ENCODE measurements at places on chromosomes 4 and X.
A peak's percentile ranks its signal among the peaks of the same experiment; 100 is the strongest.

GRCh38 chrX:72572248-72573157, at the start of gene HDAC8:
TSS of gene HDAC8 (minus strand) at chrX:72572843. CDS start at chrX:72572761, 82 bp downstream.
- DNase-seq: no peak

- DNase-seq: no peak
These were observed 952.2 kb upstream of the FTHL17 start for GRCh38 chrX:32024072-32024471.

DNA sequence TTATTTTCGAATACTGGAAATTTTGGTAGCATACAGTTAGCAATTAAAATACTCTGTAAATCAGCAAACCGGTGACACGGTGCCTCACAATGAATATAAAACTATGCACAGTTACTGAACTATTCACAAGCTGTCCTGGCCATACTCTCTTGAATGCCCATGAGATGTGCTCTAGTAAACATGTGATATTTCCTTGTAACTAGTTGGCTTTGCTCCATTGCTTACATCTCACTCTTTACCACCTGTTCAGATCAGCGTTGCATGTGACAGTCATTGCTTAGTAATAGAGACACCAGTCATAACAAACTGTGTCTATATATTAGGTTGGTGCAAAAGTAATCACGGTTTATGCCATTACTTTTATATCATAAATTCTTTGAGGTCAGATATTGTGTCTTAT, 897.9 kb upstream of the FTHL17 start:
- no peak for DNase-seq

GRCh38 chr4:180041576-180041975, 2201.6 kb upstream of the TENM3 start:
- no peak for DNase-seq

DNA sequence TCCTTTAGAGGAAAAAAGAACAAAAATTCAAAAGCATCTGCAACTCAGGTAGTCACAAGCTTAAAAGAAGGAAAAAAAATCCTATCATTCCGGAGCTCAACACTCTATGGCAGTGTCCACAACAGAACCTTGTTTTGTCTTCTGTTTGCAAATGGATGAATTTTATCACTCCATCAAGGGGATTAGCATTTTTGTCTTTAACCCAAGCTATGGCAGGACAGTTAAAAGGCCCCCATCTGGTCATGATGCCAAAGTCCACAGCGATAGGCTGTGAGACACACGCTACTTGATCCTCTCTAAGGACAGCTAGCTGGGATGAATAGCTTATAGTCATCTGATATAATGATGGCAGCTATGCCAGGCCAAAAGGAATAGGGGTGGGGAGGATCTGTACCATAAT, 16.6 kb downstream of the AMER1 start:
- no peak for DNase-seq

DNA sequence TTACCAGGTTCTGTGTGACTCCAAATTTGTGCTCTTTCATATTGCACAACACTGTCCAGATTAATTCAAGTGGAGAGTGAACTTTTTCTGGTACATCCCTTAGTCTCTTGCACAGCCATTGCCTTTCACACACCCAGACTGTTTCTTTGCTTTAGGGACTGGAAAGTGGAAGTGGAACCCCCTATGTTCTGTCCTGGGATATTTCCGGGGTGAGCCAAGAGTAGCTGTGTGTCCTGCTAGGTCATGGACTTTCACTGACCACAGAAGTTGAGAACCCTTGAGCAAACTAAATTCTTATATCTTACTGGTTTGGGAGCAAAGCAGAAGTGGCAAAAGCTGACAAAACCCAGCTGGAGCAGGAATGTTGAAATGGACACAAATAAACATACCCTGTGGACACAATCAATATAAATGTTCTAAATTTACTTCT, 10.3 kb upstream of the VSIG4 start:
- no peak for DNase-seq

DNA sequence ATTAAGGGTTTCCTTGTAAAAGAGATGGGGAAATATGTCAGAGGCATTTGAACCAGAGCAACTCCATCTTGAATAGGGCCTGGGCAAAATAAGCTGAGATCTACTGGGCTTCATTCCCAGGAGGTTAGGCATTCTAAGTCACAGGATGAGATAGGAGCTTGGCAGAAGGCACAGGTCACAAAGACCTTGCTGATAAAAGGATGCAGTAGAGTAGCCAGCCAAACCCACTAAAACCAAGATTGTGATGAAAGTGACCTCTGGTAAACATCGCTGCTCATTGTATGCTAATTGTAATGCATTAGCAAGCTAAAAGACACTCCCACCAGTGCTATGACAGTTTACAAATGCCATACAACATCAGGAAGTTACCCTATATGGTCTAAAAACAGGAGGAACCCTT, 1390.3 kb downstream of the RAPGEF2 start:
- no peak for DNase-seq

DNA sequence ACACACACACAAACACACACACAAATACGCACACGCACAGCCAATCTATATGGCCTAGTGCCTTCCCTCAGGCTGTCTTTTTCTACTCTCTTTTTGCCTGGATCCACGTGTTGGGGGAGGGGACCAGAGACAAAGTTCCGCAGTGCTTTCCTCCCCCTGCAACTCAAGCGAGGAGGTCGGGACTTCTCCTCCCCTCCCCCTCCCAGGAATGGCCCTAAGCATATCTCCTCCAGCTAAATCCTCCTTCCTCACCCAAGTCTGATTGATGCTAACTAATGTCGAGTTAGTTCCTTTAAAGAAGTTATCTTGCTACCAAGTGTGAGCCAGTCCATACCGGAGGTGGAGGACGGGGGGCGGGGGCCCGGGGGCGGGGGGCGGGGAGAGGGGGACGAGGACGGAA, 141.2 kb upstream of the ZIC3 start:
- no peak for DNase-seq

GRCh38 chr4:88283661-88284438, 511 bp downstream of the PPM1K start:
- peak; percentile 43 for DNase-seq

DNA sequence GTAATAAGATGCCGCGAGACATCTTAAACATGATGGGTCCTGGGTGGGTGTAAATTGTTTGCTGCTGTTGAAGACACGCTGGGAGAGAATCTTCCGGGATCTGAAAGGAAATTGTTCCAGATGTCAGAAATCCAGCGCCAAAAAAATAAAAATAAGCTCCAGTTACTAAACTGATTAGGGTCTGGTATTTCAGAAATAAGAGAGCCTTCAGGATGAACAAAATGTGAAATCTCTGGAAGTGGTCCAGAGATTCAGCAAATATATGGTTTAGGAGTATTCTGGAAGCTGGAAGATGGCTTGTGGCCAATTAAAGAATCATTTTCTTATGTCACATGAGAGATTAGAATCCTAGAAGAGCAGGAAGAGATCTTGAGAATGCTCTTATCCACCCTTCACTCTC, 75.8 kb upstream of the NHS start:
- DNase-seq: no peak

DNA sequence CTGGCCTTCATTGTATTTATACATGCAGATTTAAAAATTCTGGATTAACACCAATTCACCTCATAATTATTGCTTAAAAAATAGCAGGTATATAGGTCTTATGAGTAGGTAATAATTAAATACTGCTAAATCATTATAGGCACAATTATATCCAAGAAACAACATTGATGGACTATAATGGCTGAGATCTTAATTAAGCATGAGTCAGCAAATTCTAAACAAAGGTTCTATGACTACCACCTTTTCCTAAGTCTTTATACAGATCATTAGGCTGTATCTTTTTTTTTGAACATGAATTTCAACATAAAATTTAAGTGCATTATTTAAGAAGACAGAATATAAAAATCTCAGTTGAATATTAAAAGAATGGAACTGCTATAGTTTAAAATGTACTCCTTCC, 1678.7 kb upstream of the PCDH10 start:
- no peak for DNase-seq

Measured in stimulated activated CD8-positive, alpha-beta memory T cell treated with anti-CD3 and anti-CD28 coated beads, Interleukin-15, amount 100 ng/mL, for 4 hours (primary cell).